CD4-positive, alpha-beta memory T cell (primary cell): ENCODE measurements at places on chromosomes 12 and 14. TPM values are rescaled to one million over a fixed set of nuclear protein-coding genes. Genes with fewer than 3 reads are reported as not detected.

Gene LRTM2
- total RNA-seq: not detected

Gene HCAR2
- not detected for total RNA-seq

Gene BCL2L14
- total RNA-seq: 1.9 TPM

Gene GLIPR1
- total RNA-seq: 96.1 TPM

GRCh38 chr14:31307198-31307597 is 99.6 kb upstream of the HECTD1 start:
- no peak overlapping the region for H3K27ac ChIP-seq
- no peaks in the 10 kb centered on the region for H3K27me3 ChIP-seq
- DNase-seq: no peak
- peaks cover 4% of the 10 kb centered on the region for H3K36me3 ChIP-seq
- no peaks in the 10 kb centered on the region for H3K4me1 ChIP-seq
- H3K4me3 ChIP-seq: no peak overlapping the region

Gene FOXN3
- 109 TPM for total RNA-seq

DNA sequence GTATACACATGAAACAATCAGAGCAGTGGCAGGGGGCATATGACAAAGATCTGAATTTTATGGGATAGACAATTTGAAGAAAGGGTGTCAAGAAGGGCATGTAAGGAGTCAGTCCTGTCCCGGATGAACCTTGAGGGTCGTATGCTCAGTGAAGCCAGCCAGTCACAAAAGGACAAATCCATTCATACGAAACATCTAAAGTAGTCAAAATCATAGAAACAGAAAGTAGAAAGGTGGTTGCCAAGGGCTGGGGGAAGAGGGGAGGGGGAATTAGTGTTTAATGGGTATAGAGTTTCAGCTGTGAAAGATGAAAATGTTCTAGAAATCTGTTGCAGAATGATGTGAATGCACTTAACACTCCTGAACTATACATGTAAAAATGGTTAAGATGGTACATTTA is 157.5 kb downstream of the TGFB3 start:
- no peak for DNase-seq
- H3K4me3 ChIP-seq: no peak overlapping the region
- H3K27ac ChIP-seq: no peak overlapping the region
- no peaks in the 10 kb centered on the region for H3K4me1 ChIP-seq
- no peaks in the 10 kb centered on the region for H3K27me3 ChIP-seq
- H3K36me3 ChIP-seq: peaks cover 16% of the 10 kb centered on the region

Gene GNG2
- 84.8 TPM for total RNA-seq

GRCh38 chr14:72736308-72736707 is 157.6 kb downstream of the DPF3 start:
- H3K27me3 ChIP-seq: no peaks in the 10 kb centered on the region
- no peak for DNase-seq

DNA sequence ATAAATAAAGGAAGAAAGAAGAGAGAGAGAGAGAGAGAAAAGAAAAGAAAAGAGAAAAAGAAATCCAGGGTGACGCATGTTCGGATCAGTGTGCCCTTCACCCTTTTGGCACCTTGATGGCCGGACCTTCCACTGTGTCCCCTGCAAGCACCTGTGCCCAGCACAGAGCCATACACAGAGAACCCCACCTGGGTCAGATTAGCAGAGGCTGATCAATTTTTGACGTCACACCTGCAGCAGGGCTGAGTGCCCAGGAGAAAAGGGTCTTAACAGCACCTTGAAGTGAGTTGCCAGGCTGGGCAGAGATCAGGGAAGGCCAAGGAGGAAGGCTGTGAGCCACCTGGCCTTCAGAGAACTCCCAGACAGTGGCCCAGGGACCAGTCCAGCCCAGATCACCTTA is 114.4 kb downstream of the CALM1 start:
- DNase-seq: no peak
- no peak overlapping the region for H3K27ac ChIP-seq
- H3K27me3 ChIP-seq: no peaks in the 10 kb centered on the region
- no peaks in the 10 kb centered on the region for H3K4me1 ChIP-seq
- no peak overlapping the region for H3K4me3 ChIP-seq

- H3K36me3 ChIP-seq: peaks cover 4% of the 10 kb centered on the region
- no peaks in the 10 kb centered on the region for H3K27me3 ChIP-seq
- no peak overlapping the region for H3K27ac ChIP-seq
- no peak overlapping the region for H3K4me3 ChIP-seq
These were observed 21.2 kb downstream of the SLC35E3 start for GRCh38 chr12:68767191-68767590.

DNA sequence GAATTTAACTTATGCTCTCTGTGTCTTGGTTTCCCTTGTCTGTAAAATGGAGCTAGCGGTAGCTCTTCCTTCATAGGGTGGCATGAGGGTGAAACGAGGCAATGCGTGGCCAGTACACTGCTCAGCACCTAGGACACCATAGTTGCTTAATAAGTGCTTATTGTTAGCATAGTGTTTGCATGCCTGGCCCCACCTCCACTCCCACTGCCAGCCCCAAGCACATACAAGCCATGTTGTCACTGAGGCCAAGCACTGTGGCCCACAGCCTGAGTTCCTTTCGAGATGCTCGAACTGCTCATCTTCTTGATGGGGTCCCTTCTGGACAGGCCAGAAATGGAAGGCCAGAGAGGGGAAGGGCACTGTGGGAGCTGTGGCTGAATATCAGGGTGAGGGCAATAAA is 839 bp downstream of the FICD start:
- peak overlapping the region; percentile 86 for H3K27ac ChIP-seq
- H3K4me3 ChIP-seq: peak overlapping the region; percentile 84
- H3K36me3 ChIP-seq: peaks cover 26% of the 10 kb centered on the region

DNA sequence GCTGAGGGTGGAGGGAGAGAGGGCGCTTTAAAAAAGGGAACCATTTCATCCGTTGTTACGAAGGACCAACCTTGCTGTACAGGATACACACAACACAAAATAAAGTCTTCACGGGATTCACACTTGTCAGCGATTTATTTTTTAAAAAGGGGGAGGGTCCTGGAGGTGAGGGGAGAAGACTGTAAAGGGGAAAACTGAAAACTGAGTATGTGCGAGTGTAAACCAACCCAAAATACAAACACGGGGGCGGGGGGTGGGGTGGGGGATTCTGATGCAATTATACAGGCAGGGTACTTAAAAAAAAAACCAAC is 499 bp upstream of the PRKAG1 start:
- H3K27ac ChIP-seq: peak overlapping the region; percentile 95
- H3K36me3 ChIP-seq: peaks cover 13% of the 10 kb centered on the region
- H3K4me3 ChIP-seq: peak overlapping the region; percentile 31

DNA sequence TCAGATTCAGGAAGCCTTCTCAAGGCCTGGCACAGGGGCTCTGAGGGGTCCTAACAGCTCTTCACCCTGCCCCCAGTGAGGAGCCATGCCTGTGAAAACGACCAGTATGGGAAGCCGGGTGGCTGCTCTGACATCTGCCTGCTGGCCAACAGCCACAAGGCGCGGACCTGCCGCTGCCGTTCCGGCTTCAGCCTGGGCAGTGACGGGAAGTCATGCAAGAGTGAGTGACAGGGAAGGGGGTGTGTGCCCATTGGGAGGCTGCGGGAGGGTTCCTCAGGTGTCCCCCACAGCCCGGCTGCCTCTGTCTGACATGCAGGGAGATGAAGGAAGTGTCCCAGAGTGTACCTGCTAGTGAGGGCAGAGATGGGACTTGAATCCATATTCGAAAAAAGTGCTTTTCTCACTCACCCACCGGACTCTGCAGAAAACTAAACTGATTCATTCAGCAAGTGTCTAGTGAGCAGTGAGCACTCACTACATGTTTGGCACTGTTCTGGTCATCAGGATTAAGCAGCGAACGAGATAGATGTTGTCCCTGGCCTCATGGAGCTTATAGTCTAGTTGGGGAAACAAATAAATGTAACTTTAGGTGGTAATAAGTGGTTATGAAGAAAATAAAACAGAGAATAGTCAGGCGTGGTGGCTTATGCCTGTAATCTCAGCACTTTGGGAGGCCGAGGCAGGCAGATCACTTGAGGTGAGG is 9.4 kb upstream of the LRP1-AS start:
- no peaks in the 10 kb centered on the region for H3K4me1 ChIP-seq
- no peaks in the 10 kb centered on the region for H3K36me3 ChIP-seq
- no peak overlapping the region for H3K27ac ChIP-seq
- no peak for DNase-seq

Gene EFS
- total RNA-seq: not detected

- no peaks in the 10 kb centered on the region for H3K4me1 ChIP-seq
- no peak overlapping the region for H3K4me3 ChIP-seq
- no peaks in the 10 kb centered on the region for H3K36me3 ChIP-seq
- no peak for DNase-seq
- no peaks in the 10 kb centered on the region for H3K27me3 ChIP-seq
- no peak overlapping the region for H3K27ac ChIP-seq
These were observed 222.7 kb downstream of the MSRB3 start for GRCh38 chr12:65501093-65501621.

DNA sequence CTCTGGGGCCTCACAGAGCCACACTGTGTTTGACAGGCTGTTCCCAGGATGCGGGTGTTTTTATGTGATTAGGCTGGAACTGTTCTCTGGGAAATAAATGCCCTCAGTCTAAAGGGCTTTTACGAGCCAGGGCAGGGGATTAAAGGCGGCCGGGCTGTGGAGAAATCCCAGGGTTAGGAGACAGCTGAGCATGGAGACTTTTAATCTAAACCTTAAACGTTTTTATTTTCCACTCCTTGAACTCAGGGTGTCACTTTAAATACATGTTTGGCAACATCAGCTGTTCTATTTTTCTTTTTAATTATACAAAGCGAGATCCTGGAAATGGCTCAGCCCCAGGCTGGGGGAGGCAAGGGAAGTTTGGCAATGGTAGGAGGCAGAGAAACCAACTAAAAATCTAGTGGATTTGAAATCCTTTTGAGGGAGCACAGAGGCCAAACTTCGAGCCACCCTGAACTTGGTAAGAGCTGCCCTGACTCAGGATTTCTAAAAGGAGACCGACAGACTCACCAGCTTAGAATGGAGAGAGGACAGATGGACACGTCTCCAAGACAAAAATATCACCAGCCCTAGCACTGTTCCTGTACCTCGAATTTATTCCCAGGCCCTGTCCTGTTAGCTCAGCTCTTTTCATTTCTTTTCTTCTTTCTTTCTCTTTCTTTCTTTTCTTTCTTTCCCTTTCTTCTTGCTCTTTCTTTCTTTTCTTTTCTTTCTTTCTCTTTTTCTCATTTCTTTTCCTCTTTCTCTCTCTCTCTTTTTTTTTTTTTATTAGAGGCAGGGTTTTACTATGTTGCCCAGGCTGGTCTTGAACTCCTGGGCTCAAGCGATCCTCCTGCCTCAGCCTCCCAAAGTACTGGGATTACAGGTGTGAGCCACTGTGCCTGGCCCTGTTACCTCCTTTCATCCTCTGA is 15.8 kb upstream of the ORAI1 start:
- H3K27ac ChIP-seq: no peak overlapping the region
- peaks cover 4% of the 10 kb centered on the region for H3K4me1 ChIP-seq
- DNase-seq: no peak
- H3K36me3 ChIP-seq: no peaks in the 10 kb centered on the region
- H3K27me3 ChIP-seq: no peaks in the 10 kb centered on the region

Gene TOMM20L
- total RNA-seq: not detected

DNA sequence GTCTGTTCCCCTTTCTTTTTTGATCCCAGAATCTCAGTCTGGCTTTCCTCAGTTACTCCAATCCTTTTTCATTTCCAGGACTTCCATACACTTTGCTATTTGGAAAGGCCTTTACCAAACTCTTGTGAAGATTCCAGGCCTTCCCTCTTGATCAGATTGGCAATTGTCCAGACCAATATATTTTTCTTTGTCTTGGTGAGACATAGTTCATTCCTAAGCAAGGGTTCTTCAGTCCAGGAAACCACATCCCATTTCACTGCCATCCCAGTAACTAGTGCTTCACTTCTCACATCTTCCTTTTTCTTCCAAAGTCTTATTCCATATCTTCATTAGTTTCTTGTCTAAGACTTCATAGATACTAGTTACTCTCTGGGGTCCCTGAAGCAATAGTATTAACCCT is 2.1 kb upstream of the PTPRQ start:
- H3K27ac ChIP-seq: no peak overlapping the region
- no peaks in the 10 kb centered on the region for H3K27me3 ChIP-seq
- no peak overlapping the region for H3K4me3 ChIP-seq
- no peaks in the 10 kb centered on the region for H3K4me1 ChIP-seq
- no peaks in the 10 kb centered on the region for H3K36me3 ChIP-seq

- H3K4me3 ChIP-seq: no peak overlapping the region
- DNase-seq: no peak
- no peak overlapping the region for H3K27ac ChIP-seq
- no peaks in the 10 kb centered on the region for H3K36me3 ChIP-seq
- no peaks in the 10 kb centered on the region for H3K27me3 ChIP-seq
These were observed 118.6 kb upstream of the SYT1 start for GRCh38 chr12:78746001-78746400.

DNA sequence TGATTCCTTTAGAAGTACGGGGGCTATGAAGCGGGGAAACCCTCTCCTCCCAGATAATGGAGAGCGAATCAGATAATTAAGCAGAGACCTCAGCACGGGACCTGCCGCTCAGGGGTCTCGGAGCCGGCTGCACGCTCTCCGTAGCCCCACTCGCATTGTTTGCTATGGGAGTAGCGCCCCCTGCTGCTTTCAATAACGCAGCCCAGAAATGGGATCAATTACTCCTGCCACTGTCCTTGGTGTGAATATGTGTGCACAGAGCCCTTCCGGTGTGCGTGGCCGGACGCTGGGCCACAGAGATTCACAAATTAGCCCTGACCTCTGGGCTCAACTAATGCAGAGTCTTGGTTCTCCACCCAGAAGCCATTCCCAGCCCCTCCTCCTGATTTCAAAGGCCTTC is 76.4 kb upstream of the TMEM132C start:
- no peaks in the 10 kb centered on the region for H3K4me1 ChIP-seq
- H3K27ac ChIP-seq: no peak overlapping the region
- no peak overlapping the region for H3K4me3 ChIP-seq
- H3K36me3 ChIP-seq: no peaks in the 10 kb centered on the region
- no peaks in the 10 kb centered on the region for H3K27me3 ChIP-seq

GRCh38 chr14:63032076-63032475 is 13.2 kb downstream of the KCNH5 start:
- no peaks in the 10 kb centered on the region for H3K36me3 ChIP-seq
- no peak overlapping the region for H3K4me3 ChIP-seq
- H3K27ac ChIP-seq: no peak overlapping the region
- no peaks in the 10 kb centered on the region for H3K4me1 ChIP-seq
- no peaks in the 10 kb centered on the region for H3K27me3 ChIP-seq

DNA sequence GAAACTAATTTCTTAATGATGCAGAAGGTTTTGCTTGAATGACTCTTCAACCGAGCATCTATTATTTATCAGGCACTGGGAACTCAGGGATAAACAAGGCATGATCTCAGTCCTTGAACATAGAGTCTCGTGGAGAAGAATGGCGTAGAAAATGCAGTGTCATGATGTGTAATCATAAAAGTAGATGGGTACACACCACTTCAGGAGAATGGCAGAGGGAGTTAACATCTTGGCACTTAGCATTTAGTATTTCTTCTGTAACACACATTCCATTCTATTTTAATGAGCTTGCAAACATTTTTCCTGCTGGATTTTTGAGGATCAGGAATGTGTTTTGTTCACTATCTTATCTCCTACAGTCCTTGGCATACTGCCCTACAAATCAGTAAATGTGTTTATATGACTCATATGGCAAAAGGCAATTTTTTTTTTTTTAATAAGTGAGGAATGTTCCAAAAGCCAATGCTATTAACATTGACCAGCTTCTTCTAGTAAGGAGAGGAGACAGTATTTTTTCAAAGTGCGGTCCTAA is 3.8 kb downstream of the TXNRD1 start:
- no peak overlapping the region for H3K4me3 ChIP-seq
- H3K27ac ChIP-seq: no peak overlapping the region
- H3K27me3 ChIP-seq: no peaks in the 10 kb centered on the region
- H3K4me1 ChIP-seq: peaks cover 29% of the 10 kb centered on the region

GRCh38 chr14:54133896-54134295 is 177.3 kb upstream of the BMP4 start:
- no peak overlapping the region for H3K4me3 ChIP-seq
- no peaks in the 10 kb centered on the region for H3K27me3 ChIP-seq
- no peaks in the 10 kb centered on the region for H3K36me3 ChIP-seq
- no peak overlapping the region for H3K27ac ChIP-seq
- no peak for DNase-seq

Gene ERG28
- 12.9 TPM for total RNA-seq
